ENCODE measurements at places on chromosomes 3 and 15. TPM values are rescaled to one million over a fixed set of nuclear protein-coding genes. Genes with fewer than 3 reads are reported as not detected.
A peak's percentile ranks its signal among the peaks of the same experiment; 100 is the strongest.

XIRP1 gene
- not detected for total RNA-seq

MYO5C gene
- total RNA-seq: 4.2 TPM

CCR3 gene
- 1.1 TPM for total RNA-seq

PIGZ gene
- total RNA-seq: not detected

CXCR6 gene
- total RNA-seq: 0.27 TPM

GOLGA8G gene
- total RNA-seq: not detected

TPRG1 gene
- total RNA-seq: not detected

CORO2B gene
- total RNA-seq: not detected

TBC1D2B gene
- 9.7 TPM for total RNA-seq

CPA3 gene
- total RNA-seq: not detected

FANCD2OS gene
- total RNA-seq: not detected

EAF2 gene
- 3.6 TPM for total RNA-seq

CKMT1B gene
- total RNA-seq: 30.9 TPM

DNA sequence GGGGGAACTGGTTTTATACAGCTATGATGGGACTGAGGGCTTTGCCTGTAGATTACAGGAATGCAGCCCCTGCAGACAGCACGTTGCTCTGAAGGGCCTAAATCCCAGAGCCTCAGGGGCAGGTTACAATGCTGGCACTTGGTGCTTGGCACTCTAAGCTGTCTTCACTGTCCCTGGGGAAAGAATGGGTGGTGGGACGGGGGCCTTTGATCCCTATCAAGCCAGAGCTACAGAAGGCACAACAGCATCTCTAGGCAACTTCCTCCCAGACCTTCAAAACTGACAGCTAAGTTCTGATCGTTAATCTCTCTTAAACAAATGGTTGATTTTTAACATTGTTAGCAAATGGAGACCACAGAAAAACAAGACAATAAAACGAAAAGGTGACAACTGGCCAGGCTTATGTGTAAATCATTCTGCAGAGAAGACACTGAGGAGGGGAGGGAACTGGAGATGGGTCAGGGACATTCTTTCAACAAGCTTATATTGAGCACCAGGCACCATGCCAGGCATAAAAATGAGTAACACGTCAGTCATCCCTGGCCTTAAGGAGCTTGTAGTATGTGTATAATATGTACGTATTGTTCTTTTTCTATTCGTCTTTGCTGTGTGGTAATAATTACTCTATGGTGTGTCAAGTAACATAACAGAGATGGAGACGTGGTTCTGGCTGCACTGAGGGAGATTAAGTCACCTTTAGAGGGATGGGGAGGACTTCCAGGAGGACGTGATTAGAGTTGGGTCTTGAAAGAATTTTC, 49.1 kb downstream of the CA12 start:
- DNase-seq: no peak

- no peak for DNase-seq
Measured at GRCh38 chr3:175184392-175184791, 325.3 kb downstream of the NAALADL2 start.

DNA sequence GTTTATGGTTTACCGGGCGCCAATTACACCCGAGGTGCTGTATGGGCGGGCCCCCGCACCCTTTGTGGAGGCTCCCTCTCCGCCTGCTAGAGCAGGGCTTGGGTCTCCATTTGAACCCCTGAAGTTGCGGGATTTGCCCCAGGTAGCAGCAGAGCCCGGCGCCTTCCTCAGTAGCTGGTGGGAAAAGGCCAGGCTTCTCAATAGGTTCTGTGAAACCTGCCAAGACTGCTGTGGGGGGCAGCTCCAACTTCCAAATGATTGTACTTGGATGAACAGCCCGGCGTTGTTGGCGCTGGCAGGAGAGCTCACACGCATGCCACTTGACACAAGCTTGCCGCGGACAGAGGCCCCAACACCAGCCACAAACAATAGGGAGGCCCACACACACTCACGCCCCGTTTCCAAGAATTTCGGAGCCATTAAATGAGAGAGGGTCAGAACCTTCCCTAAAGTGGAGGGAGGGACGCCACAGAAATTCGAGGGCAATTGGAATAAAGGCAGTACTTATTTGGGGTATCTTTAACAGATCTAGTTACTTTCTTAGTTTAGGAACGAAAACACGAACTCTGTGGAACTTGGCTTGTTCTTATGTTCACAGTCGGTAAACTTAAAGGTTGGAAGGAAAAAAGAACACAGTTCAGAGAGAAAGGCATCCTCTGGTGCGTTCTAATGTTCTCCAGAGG, 1.4 kb downstream of the EPHB3 start:
- peak; percentile 86 for DNase-seq

DNA sequence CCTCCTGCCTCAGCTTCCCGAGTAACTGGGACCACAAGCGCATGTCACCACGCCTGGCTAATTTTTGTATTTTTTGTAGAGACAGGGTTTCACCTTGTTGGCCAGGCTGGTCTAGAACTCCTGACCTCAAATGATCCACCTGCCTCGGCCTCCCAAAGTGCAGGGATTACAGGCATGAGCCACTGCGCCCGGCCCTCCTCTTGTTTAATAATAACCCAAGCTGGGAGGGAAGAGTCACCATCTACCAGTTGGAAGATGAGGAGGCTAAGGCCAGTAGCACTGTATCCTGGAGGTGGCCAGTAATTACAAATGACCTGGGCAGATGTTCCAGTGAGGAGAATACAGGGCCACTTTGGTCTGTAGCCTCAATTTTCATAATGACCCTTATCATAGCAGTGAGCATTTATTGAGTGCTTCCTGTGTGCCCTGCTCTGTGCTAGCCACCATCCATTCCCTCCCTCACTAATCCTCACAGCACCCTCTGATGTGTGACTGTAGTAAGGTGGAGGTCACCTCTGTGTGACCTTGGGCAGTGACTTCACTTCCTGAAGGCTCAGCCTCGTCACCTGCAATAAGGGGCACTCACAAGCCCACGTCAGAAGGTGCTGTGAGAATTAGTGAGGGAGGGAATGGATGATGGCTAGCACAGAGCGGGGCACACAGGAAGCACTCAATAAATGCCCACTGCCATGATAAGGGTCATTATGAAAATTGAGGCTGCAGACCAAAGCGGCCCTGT, 64.2 kb downstream of the ABTB1 start:
- no peak for DNase-seq

- no peak for DNase-seq
Measured at GRCh38 chr3:89314454-89315098, 207.2 kb downstream of the EPHA3 start.

GRCh38 chr3:33575311-33575710, 135.1 kb upstream of the UBP1 start:
- DNase-seq: no peak

DNA sequence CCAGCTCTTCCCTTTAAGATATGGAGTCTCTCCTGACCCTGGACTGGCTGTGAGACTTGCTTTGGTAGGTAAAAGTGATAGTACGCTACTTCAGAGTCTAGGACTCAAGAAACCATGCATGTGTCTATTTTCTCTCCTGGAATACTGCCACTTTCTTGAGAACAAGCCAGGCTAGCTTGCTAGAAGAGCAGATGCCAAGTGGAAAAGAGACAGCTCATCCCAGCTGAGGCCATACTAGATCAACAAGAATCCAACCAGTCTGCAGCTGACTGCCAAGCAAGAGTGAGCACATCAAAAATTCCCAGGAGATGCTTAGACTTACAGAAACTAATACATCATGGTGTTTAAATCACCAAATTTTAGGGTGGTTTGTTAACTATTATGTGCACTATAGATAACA, 208.3 kb upstream of the RBMS3 start:
- DNase-seq: no peak

DNA sequence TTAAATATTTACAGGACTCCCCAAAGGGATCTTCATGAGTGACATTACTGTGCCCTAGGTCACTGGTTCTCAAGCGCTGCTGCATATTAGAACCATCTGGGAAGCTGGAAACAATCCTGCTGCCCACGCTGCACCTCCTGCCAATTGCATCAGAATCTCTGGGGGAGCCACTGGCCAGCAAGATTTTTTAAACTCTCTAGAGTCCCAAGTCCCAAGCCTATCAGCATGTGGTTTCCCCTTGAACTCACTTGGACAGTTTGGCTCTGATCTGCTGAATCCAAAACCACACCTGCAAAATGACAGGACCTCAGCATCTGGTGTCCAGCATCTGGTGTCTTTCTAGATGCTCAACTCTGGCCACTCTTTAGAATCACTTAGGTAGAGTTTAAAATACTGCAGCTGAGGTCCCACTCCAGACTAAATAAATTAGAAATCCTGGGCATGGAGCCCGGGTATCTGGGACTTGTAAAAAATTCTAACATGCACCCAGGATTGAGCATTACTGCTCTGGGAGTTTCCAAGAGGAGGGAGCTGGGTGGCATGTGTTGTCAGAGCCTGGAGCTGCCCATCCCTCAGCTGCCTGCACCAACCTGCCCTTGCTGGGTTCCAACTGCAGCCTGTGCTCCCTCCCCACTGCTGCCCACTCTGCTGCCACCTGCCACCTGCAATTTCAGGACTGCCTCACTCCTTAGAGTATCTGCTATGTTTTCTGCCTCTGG, 311.3 kb downstream of the SLC9A9 start:
- no peak for DNase-seq

- no peak for DNase-seq
Measured at GRCh38 chr15:57112178-57112577, 193.7 kb downstream of the TCF12 start.

GRCh38 chr3:185457376-185457775, 41.5 kb downstream of the TMEM41A start:
- no peak for DNase-seq

GRCh38 chr3:126356373-126357264, 589 bp downstream of the KLF15 start:
- peak; percentile 30 for DNase-seq

DNA sequence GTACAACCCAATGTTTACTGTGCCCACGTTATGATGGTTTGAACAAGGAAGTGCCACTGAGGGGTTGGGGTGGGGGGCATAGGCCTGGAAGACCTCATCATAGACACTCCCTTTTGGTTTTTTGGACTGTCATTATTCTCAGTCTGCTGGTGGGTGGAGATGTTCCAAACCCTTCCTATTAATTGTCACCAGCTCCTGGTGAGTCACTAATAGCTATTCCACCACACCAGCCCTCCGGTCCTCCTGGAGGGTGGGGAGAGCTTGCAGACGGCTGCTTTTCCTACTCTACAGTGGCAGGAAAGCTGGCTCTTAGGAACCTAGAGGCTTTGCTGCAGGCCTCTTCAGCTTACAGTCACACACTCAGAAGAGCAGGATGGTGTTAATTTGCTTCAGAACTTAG, 9.0 kb upstream of the COPG1 start:
- no peak for DNase-seq

- no peak for DNase-seq
Measured at GRCh38 chr15:58527573-58528187, 95.9 kb downstream of the LIPC start.

GRCh38 chr3:114928989-114929640, 218.0 kb downstream of the ZBTB20 start:
- peak; percentile 28 for DNase-seq

GRCh38 chr3:68876112-68876713, 56.1 kb downstream of the TAFA4 start:
- DNase-seq: peak; percentile 47

DNA sequence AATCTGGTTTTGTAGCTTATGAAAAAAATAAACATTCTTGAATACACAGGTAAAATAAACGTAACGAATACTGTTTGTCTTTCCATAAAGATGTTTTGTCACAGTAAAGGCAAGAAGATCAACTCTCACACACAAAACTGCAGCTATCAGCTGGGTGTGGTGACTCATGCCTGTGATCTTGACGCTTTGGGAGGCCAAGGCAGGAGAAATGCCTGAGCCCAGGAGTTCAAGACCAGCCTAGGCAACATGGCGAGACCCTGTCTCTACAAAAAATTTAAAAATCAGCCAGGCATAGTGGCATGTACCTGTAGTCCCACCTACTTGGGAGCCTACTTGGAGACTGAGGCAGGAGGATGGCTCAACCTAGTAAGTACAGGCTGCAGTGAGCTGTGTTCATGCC, 39.6 kb downstream of the CBLB start:
- DNase-seq: no peak

DNA sequence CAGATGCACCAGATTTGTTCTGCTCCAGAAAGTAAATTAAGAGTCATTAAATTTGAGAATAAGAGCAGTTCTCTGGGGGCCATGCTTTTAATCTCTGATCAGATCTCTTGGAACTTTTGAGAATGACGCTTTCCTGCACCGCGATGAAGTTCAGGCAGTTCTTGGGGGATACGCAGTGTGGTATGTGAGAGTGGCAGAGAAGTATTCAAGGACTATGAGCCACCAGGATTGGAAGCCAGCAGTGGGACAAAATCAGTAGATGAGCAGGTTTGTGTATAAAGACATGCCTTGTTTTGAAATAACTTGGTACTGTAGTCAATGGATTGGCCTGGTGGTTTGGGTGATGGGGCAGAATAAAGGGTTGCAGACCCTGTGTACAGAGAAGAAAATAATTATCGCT, 483.6 kb downstream of the ERC2 start:
- DNase-seq: no peak

DNA sequence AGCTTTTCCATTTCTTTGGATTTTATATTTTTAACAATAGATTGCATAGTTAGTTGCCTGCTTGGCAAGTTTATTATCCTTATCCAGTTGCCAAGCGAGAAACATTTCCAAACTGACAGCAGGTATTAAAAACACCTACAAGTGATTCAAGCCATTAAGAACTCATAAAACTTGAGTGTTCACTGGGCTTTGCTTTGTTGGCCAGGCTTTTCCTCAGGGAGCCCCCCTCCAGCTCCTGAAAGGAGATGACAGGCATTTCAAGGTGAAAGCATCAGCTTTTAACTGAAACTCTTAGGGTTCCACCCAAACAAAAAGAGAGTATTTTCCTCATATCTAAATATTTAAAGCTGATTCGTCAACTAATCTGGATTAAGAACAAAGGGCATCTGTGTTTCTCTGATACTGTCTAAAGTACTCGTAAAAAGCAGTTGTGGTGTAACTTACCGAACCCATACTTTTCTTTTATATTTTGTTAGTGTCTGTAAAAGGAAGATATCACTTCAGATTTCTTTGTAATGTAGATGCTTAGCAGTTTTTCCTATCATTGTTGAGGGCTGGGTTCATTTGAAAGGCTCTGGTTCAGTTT, 363.4 kb downstream of the OTOL1 start:
- no peak for DNase-seq

- DNase-seq: no peak
Measured at GRCh38 chr3:138031536-138031935, 21.6 kb downstream of the CLDN18 start.

GRCh38 chr3:57086201-57086600, 25.7 kb downstream of the SPATA12 start:
- DNase-seq: no peak

DNA sequence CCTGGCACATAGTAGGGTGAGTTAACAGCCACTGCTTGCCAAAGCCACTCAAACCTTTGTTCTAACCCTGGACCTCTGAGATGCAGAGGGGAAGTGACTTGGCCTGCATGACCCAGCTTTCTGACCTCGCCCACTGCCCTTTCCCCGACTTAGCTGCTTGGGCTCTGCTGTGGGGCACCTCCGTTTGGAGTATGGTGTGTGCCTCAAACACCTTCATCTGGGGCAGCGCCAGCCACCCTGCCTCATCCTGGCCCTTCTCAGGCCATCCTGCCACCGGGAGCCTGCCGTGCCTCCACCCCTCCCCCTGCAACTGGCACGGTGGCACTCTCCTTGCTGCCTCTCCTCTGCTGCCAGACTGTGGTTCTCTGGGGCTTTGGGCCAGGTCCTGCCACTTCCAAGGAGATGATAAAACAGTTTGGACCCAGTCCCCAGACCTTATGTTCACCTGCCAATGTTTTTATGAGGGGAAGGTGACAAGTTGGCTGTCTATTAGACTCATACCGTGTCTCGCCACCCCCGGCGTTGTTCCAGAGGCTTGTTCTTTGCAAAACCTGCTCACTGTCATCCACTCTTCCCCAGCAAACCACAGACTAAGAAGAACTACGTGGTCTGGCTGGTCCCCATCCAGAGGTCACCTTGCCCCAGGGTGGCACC, 32.2 kb downstream of the SLC6A6 start:
- peak; percentile 85 for DNase-seq

Measured in G401 (cell line).